CD4-positive, alpha-beta T cell treated with Interleukin-6 at 100 ng/mL for 8 hours (primary cell): ENCODE measurements at places on chromosomes 2 and 18.
A peak's percentile ranks its signal among the peaks of the same experiment; 100 is the strongest.

GRCh38 chr2:109129356-109129920 is 433 bp downstream of the SH3RF3 start:
- no peak for DNase-seq

DNA sequence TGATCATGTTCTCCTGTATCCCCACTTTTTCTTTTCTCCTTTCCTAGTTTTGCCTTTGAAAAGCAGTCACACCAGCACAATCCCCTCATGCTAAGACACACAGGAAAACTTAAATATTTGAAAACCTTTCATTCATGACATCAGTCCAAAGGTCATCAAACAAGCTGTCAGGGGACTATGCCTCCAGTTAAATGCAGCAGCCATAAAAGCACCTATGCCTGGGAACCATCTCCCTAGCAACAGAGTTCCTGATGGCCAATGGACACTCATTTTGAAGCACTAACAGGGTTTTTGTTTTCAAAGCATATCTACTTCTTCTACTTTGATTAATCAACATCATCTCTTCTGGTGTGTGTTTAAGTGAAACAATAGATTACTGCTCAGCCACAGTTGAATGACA is 286.4 kb upstream of the PARD3B start:
- DNase-seq, result no peak

- no peak for DNase-seq
Measured at GRCh38 chr2:205128726-205129125, 553.6 kb upstream of the NRP2 start.

- DNase-seq, result no peak
Measured at GRCh38 chr2:216700088-216700567, 4.8 kb upstream of the IGFBP5 start.

GRCh38 chr2:118095610-118096009 is 7.3 kb downstream of the INSIG2 start:
- DNase-seq, result no peak

GRCh38 chr2:231961349-231962166 is at the start of gene DIS3L2:
Gene DIS3L2 (plus strand): TSS chr2:231961713. CDS start chr2:232014928, 53,215 bp downstream.
- peak; percentile 68 for DNase-seq

GRCh38 chr2:240622060-240622411 is 3.2 kb upstream of the GPR35 start:
- DNase-seq, result no peak

DNA sequence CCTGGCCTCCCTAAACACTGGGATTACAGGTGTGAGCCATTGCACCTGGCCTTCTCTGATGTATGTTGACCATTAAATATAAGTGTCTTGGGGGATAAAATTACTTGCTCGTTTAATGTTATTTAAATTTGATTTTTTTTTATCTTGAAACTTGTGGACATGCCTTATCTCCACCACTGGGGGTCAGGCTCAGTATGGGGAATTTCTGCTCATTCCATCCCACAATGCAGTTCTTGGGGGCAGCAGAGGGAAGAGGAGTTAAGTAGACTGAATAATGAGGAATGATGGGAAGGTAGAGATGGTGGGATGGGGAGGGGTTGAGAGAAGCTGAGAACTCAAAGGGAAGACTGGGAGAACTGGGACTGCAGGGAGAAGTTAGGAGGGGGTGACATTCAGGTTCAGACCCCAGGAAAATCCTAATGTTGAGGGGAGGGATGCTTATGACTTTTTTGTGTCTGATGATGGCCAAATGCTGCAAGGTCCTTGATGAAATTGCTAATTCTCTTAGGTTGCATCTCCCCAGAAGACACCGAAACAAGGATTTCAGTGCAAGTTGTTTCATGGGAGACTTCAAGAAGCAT is 174.2 kb downstream of the MIB1 start:
- no peak for DNase-seq

GRCh38 chr2:214874694-214875093 is 65.2 kb upstream of the BARD1 start:
- DNase-seq, result no peak

DNA sequence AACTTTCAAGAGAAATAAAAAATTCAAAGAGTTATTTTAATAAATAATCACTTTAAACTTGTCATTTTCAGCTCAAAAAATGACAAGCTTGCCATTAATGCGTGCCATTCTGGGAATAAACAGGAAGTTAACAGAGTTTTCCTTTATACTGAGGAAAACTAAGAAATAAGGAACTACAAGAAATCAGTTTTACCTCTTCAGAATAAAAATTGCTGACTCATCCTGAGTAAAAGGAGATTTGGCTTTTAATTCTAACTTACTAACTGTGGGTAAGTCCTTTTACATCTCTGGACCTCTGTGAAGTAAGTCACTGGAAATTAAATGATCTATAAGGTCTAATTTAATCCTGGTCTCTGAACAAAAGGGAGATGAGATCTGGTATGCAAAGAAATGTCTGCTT is 16.1 kb downstream of the CEBPZ start:
- DNase-seq, result no peak

DNA sequence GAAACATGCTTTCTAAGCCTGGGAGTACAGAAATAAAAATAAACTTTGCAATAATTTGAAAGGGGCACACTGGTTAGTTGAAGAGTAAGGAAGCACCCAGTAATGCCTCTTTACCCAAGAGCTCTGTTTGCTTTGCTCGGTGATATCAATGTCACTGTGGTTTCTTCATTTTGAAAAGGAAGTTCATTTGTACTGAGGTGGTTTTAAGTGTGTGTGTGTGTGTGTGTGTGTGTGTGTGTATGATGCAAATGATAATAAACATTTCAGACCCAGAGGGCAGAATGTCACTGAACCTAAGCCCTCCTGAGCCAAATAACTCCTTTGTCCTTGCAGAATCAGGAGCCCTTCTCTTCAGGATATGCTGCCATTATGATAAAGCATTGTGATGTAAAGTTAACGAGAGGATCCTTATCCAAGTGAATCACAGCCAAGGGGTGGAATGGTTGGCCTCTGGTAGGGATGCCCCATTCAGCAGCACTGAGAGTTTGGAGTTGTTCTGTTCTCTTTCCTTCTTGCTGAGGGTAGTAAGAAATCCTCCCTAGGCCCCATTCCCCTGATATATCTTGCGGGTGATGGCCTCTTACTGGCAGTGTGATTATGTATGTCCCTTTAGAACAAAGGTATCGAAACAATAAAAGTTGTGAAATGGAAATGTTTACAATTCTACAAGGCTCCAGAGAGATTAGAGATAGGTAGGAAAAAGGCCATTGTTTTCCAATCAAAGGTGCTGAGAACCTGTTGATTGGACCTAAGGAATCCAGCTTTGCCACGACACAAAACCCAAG is 7.6 kb downstream of the ITGA6 start:
- peak; percentile 70 for DNase-seq

GRCh38 chr18:36298126-36298741 is 721 bp downstream of the FHOD3 start:
- DNase-seq, result no peak

DNA sequence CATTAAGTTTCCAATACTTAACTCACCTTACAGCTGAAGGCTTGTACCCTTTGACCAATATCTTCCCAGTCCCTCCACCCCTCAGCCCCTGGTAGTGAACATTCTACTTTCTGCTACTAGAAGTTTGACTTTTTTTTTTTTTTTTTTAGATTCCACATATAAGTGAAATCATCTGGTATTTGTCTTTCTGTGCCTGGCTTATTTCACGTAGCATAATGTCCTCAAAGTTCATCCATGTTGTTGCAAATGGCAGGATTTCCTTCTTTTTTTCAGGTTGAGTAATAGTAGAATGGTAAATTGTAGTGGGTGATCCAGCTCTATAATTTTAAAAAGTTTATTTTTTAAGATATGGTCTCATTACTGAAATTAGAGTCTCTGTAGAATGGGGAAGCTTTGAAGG is 316.0 kb downstream of the MTX2 start:
- no peak for DNase-seq

- DNase-seq, result no peak
Measured at GRCh38 chr2:120948662-120949011, 213.0 kb downstream of the GLI2 start.

DNA sequence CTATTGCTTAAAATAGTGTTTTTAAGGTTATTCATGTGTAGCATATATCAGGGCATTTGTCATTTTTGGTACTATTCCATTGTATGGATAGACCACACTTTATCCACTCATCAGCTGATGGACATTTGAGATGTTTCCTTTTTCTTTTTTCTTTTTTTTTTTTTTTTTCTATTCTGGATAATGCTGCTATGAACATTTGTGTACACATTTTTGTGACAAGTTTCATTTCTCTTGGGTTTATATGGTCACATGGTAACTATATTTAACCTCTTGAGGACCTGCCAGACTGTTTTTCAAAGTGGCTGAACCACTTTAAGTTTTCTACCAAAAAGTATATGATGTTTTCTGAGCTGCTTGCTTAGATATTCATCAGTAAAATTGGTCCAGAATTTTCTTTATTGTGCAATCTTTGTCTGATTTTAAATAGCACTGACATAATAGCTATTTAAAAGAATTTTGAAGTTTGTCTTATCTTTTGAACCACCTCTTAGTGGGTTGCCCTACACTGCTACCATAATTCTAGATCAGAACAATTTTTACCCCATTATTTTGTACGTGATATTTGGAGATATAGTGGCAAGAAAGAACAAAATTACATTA is 219.4 kb upstream of the SIX3 start:
- DNase-seq, result no peak
